NCI-H748 treated with DMSO at 0.1 percent for 48 hours (cell line): ENCODE measurements at places on chromosomes 1 and 21.

- no peak for DNase-seq
Measured at GRCh38 chr1:14634486-14634885, 36.0 kb downstream of the KAZN start.

- no peak for DNase-seq
Measured at GRCh38 chr1:48597663-48598062, 125.7 kb upstream of the SPATA6 start.

GRCh38 chr1:67648582-67649326 lies 36.2 kb upstream of the GADD45A start:
- DNase-seq: no peak

DNA sequence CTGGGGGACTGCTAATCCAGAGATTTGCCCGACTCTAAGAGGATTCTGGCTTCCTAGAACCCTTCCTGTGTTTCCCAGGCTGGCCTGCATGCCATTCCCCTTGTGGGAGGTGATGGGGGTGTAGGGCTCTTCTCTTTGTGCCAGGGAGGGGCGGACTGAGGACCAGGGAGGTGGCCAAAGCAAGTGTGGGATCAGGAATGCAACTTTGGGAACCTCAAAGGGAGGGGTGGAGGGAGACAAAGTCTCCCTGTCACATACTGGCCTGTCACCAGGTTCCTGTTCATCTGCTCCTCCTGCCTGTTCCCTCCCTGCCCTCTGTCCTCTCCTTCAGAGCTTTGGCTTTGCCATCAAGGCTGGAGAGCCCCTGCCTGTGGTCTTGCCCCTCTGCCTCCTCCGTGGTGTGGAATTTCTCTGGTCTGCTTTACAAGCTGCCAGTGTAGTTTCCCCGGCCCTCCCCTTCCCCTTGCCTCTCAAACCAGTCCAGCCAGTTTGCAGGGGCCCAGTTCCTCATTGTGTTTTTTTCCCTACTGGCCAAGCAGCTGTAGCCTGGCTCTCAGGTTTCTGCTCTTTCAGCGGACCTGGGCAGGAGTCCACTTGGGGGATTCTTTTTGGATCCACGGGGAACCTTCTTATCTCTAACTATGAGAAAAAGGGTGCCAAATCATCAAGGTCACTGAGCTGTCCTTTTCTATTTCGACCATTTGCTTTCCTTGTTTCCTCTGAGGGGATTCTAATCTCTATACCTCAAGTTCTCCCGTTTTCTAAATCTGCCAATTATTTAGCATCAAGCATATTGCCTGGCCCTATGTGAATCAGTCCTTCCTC lies 1.8 kb downstream of the CGN start:
- DNase-seq: no peak

GRCh38 chr21:41481191-41481590 lies 26.8 kb downstream of the TMPRSS2 start:
- no peak for DNase-seq

DNA sequence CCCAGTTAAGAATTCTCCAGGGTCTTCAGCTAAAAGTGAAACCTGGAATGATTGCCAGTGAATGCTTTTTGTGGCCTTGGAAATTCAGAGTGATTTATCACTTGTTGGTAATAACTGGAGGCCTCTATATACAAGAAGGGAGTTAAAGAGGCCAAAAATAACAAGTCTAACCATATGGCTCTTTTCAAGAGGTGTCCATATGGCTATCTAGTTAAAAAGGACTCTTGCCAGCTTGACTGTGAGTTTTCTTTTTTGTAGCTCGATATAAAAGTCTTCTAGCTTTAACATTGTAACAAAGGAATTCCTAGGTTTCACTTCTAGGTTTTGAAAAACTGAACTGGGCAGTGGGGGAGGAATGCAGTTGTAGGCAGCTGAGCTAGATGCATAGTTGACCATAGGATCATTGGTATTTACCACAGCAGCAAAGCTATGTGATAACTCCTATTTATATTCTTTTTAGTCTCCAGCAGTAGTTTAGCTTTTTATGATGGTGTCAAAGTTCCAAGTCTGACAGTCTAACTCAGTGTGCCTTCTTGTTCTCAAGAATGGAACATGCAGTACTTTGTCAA lies 44.4 kb downstream of the CACHD1 start:
- DNase-seq: no peak

GRCh38 chr1:66852870-66853269 lies 51.8 kb upstream of the INSL5 start:
- no peak for DNase-seq

- no peak for DNase-seq
Measured at GRCh38 chr1:96968983-96969382, 247.4 kb downstream of the PTBP2 start.

GRCh38 chr1:86453664-86454063 lies 15.1 kb upstream of the CLCA1 start:
- no peak for DNase-seq

DNA sequence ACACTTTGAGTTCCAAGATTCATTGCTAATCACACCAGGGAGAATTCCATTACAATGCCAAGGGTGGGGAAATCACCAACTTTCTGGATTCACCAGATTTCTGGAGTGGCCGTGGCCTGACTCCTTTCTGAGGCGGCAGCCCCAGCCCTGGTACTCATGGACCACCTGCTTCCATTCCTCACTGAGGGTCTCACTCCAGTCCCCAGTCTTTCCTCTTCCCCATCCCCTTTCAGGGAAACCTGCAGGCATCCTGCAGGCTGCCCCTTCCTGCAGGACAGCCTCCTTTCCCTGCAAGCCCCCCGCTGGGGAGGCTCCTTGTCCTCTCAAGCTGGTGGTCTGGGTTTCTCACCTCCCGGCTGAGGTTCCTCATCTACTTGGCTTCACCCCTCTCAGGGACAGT lies 12.7 kb upstream of the CDK18 start:
- DNase-seq: no peak

DNA sequence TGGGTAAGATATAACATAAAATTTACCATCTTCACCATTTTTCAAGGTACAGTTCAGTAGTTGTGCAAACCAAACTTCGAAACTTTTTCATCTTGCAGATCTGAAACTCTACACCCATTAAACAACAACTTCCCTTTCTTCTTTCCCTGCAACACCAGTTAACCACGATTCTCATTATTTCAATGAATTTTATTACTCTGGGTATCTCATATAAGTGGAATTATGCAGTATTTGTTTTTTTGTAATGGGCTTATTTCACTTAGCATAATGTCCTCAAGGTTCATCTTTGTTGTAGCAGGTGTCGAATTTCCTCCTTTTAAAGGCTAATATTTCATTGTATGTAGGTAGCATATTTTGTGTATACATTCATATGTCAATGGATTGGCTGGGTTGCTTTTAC lies 146.1 kb downstream of the SPATA46 start:
- DNase-seq: no peak

- no peak for DNase-seq
Measured at GRCh38 chr21:32083197-32083596, 195.7 kb downstream of the MIS18A start.

DNA sequence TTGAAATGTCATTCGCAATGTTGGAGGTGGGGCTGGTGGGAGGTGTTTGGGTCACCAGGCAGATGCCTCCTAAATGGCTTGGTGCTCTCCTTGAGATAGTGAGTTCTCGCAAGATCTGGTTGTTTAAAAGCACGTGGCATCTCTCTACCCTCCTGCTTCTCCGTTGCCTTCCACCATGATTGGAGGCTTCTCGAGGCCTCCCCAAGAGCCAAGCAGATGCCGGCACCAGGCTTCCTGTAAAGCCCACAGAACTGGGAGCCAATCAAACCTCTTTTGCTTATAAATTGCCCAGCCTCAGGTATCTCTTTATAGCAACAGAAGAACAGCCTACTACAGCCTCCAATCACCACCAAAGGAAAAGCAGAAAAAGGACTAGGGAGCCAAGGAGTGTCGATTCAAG lies 80.5 kb downstream of the PDE9A start:
- DNase-seq: no peak

- DNase-seq: no peak
Measured at GRCh38 chr21:41368735-41369104, 6.9 kb downstream of the MX2 start.

DNA sequence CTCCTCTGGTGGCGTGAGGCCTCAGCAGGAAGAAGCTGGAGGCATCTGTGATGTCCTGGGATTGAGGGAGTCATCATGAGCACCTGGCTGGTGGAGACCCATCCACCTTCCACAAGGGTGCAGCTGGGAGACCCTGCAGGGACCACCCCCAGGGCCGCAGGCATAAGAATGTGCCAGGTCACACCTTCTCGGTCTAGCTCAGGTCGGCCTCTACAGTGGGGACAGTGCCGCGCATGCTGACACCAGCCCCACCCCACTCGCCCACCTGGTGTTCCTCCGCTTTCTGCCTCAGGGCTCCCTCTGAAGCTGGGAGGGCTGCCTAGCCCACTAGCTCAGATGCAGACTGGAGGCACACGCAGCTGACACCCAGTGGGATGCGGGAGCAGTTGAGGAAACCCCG lies 5.8 kb upstream of the PAQR7 start:
- DNase-seq: no peak

DNA sequence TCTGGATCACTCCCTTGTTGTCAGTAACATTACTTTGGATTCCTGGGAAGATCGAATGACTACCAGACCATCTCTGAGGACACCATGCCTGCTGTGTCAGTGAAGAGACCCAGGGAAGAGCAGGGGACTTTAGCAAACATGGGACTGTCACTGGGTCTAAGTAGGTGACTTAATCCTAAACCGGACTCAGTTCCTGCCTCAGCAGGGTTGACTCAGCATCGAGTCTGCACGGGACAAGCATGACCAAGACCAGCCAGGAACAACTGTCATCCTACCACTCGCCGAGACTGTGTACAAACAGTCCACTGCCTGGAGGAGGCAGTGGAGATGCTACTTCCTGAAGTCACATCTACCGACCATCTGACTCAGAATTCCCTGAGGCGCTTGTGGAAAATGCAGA lies 53.2 kb upstream of the RAB4A start:
- DNase-seq: no peak

- no peak for DNase-seq
Measured at GRCh38 chr1:18110598-18110939, 3.0 kb downstream of the IGSF21 start.

DNA sequence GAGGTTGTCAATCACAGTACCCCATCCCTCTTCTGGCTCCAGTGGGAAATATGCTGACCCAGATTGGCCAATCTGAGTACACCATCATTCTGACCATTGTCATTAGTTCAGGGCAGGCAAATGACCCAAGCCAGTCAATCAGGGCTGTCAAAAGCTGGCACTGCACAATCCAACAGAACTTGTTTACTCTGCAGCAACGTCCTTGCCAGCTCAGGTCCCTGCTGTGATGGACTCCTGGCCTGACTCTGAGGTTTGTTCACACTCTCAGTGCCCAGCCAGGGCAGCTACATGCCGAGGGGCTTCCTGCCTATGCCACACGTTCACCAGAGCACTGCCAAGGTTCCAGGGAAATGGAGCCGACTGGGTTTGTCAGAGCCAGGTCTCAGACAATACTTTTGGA lies 14.7 kb upstream of the OVAAL start:
- no peak for DNase-seq

GRCh38 chr1:42170779-42171621 lies 6.5 kb upstream of the GUCA2A start:
- DNase-seq: no peak

GRCh38 chr1:81023187-81023724 lies 777.5 kb upstream of the ADGRL2 start:
- DNase-seq: no peak

DNA sequence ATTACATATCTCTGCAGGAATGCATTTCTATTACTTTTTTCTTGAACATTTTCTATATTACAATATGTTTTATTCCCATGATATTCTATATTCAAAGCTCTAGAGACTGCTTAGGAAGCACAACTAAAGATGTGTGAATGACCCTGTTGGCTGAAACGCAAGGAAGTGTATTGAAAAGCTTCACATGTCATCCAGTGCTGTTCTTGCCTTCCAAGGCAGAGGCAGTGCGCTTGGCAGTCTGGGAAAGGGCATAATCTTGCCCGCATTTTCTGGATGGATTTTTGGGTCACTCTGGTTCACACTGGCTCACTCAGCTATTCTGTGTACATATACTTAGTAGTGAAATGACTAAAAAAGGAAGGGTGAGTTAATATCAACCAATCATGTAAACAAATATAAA lies 262.4 kb downstream of the PTPRC start:
- no peak for DNase-seq

- DNase-seq: no peak
Measured at GRCh38 chr1:2115702-2116341, 65.6 kb downstream of the PRKCZ start.

DNA sequence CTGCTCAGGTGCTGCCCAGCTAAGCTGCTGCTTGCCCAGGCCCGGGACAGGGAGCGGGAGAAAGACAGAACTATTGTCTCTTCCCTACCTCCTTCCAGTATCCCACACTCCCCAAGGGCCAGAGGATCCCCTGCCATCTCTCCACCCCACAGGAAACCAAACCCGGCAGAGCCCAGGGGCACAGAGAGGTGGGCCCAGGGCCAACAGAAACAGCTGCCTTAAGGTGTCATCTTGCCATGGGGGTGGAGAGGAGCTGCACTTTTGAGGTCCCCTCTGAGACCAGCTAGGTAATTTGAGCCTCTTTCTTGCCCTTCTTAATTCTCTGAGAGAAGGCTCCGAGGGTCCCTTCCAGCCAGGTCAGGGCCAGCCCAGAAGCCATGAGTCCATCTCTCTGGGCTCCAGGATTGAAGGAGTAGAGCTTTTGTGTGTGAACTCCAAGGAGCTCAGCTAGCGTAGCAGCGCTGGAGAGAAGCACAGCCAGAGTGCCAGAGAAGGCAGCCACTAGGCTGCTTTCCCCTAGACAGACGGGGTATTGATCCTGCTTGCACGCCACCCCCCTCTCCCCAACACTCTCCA lies 9.7 kb upstream of the GPR61 start:
- DNase-seq: no peak

DNA sequence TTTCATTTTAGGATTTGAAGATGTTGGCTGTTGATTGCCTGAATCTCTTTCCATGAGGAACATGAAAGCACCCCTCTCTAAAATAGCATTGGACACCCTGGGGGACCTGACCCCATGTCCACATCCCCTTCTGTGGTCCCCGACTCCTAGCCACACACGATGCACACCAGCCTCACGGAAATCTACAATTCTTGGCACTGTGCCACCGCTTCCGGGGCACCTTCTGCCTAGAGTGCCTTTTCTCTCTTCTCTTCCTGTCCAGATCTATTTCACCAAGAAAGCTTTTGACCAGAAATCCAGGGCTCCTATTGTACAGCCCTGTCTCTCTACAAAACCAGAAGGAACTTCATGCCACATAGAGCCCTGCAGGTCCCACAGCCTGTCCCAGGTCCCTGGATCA lies 50.3 kb downstream of the MYSM1 start:
- no peak for DNase-seq
